Prostate gland (tissue), 2 donors: ENCODE measurements at places on chromosomes 12 and 14. TPM values are rescaled to one million over a fixed set of nuclear protein-coding genes. Genes with fewer than 3 reads are reported as not detected.

- DNase-seq = no peak
Measured at GRCh38 chr12:52049286-52049685, 2.0 kb upstream of the NR4A1 start.

The SLC41A2 gene
- total RNA-seq = 10.3 TPM

GRCh38 chr12:28024231-28024995, 51.9 kb upstream of the PTHLH start:
- DNase-seq = no peak

The LRRC74A gene
- 6.0 TPM for total RNA-seq

The LRCOL1 gene
- total RNA-seq = not detected

DNA sequence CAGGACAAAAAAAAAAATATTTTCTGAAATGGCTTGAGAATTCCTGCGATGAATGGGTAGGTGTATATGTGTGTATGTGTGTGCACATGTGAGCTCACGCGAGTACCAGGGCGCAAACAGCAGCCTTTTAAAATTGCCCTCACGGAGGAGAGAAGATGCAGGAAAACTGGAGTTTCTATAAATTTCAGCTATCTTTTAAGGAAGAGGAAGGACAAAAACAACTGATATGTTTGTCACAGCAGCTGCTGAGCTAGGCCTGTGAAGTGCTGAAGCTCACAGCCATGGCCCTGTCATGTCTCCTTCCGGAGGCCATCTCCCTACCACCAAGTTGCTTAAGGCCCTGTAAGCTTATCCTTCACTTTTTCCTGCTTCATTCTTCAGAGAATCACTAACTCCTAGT, 40.8 kb downstream of the DUSP16 start:
- DNase-seq = no peak

The REM2 gene
- total RNA-seq = 1.0 TPM

GRCh38 chr12:29066011-29066588, 83.0 kb upstream of the FAR2 start:
- no peak for DNase-seq

DNA sequence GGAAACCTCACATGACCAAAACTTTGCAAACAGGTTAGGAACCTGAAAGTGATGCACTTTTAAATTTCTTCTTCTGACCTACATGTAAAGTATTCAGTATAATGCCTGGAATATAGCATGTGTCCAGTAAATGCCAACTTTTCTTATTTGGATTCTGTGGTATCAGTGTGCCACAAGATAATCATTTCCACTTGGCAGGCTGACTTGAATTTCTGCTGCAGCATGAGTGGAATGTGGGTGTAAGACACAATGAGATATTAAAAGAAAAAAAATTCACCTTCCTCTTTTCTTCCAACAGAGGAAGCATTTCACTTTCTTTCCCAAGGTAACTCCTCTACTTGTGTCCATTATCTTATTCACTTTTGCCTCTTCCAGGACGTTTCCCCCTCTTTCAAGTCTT, 141.9 kb upstream of the PRKD1 start:
- no peak for DNase-seq

The FBXO34 gene
- 37.8 TPM for total RNA-seq

The HCAR2 gene
- 1.6 TPM for total RNA-seq

- no peak for DNase-seq
Measured at GRCh38 chr14:21408147-21408546, 24.3 kb upstream of the SUPT16H start.

The TC2N gene
- total RNA-seq = 75.8 TPM

GRCh38 chr14:68574906-68575305, 218.0 kb downstream of the ZFP36L1 start:
- no peak for DNase-seq

- no peak for DNase-seq
Measured at GRCh38 chr12:6356374-6356820, 14.5 kb upstream of the TNFRSF1A start.

The CACNA2D4 gene
- total RNA-seq = 9.4 TPM

- DNase-seq = no peak
Measured at GRCh38 chr14:50615056-50615455, 53.0 kb downstream of the SAV1 start.

- DNase-seq = no peak
Measured at GRCh38 chr14:37623971-37624370, 28.5 kb downstream of the TTC6 start.

GRCh38 chr12:67035121-67035520, 234.0 kb upstream of the CAND1 start:
- DNase-seq = no peak

- no peak for DNase-seq
Measured at GRCh38 chr12:5627053-5627630, 195.2 kb downstream of the NTF3 start.

GRCh38 chr12:14951851-14952250, 9.6 kb downstream of the ARHGDIB start:
- no peak for DNase-seq

GRCh38 chr14:59600211-59600945, 23.8 kb upstream of the CCDC175 start:
- no peak for DNase-seq

DNA sequence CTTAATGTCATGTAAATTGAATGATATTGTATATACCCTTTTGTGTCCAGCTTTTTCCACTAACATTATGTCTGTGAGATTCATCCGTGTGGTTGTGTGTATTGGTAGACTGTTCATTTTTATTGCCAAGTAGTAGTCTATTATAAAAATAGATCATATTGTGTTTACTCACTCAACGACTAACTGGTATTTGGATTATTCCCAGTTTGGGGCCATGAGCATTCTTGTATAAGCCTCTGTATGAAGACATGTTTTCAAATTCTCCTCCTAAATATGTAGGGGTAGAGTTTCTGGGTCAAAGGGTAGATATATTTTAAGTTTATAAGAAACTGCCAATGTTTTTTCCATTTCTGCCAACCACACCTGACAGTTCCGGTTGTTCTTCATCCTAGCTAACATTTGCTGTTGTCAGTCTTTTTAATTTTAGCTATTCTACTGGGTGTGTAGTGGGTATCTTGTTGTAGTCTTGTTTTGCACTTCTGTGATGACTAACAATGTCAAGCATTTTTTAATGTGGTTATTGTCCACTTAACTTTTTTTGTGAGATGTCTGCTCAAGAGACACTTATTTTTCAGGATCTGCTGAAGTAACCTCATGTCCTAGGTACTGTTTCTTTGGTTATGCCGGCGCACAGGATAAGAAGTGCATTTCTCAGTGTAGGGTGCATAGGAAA, 93.2 kb downstream of the DACT1 start:
- no peak for DNase-seq

The PRR4 gene
- total RNA-seq = 7.9 TPM

GRCh38 chr12:19015285-19015684, 114.2 kb upstream of the PLEKHA5 start:
- DNase-seq = no peak

- DNase-seq = no peak
Measured at GRCh38 chr12:78185109-78185508, 354.4 kb downstream of the NAV3 start.

GRCh38 chr14:47257013-47257412, 418.4 kb downstream of the MDGA2 start:
- DNase-seq = no peak

DNA sequence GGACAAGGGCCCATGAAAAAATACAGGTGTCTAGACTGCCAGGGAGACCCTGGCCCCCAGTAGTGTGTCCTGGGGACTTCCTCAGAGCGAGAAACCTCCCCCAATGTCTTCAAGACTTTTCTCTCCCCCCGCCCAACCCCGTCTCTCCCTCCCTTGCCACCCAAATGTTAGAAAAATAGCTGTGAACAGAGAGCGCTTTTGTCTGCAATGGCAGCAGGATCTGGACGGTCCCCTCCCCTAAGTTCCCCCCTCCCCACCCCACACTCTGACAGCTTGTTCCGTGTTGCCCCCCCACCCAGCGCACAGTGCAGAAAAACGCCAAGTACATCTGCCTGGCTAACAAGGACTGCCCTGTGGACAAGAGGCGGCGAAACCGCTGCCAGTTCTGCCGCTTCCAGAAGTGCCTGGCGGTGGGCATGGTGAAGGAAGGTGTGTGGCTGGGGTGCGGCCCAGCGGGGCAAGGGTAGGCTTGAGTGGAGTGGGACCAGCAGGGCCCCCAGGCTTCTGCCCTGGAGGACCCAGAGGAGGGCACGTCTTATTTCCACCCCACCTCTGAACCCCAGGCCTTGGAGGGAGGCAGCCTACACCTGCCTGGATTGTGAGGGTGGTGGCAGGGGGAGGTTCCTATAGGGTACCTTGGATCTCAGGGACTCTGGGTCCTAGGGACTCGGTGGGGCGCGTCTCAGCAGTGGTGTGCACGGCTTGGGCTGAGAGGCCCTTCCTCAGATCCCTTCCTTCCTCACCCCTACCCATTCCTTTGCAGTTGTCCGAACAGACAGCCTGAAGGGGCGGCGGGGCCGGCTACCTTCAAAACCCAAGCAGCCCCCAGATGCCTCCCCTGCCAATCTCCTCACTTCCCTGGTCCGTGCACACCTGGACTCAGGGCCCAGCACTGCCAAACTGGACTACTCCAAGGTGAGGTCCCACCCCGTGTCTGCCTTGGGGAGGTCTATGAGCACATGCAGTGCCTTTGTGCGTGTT, 4.8 kb downstream of the NR4A1 start:
- DNase-seq = no peak

- DNase-seq = no peak
Measured at GRCh38 chr14:99899578-99900178, 106.5 kb downstream of the EML1 start.

GRCh38 chr14:87255058-87255457, 737.9 kb downstream of the GALC start:
- DNase-seq = no peak

The RFX4 gene
- not detected for total RNA-seq

The DDHD1 gene
- total RNA-seq = 23.6 TPM

The GABARAPL1 gene
- 95.9 TPM for total RNA-seq

DNA sequence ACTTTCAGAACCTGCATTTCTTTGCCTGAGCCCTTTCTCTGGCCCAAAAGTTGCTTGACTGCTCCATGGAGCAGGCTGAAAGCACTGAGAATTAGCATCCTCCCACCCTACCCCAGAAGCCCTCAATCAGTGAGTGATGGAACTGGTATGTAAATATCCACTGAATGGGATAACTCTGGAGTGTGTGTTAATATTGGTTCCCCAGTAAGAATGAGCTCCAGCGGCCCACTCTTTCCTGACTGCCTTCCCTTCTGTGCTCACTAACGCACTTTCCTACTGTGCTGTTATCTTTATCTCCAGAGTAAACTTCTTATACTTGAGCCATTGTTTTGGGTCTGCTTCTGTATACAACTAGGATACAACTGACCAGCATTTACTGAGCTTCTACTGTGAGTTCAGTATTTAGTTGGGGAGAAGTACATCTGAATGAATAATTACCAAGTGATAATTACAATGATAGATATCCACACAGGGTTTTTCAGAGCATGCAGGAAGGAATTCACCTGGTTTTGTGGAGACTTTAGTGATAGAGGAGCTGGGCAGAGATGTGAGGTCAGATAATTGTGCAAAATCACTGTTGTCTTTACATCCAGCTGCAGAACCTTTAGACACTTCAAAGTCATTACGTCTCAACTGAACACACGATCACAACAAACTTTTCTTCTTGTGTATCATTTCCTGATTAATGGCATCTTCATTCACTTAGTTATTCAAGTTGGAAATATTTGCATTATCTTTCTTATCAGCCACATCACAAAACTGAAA, 149.2 kb upstream of the BTG1 start:
- DNase-seq = no peak

DNA sequence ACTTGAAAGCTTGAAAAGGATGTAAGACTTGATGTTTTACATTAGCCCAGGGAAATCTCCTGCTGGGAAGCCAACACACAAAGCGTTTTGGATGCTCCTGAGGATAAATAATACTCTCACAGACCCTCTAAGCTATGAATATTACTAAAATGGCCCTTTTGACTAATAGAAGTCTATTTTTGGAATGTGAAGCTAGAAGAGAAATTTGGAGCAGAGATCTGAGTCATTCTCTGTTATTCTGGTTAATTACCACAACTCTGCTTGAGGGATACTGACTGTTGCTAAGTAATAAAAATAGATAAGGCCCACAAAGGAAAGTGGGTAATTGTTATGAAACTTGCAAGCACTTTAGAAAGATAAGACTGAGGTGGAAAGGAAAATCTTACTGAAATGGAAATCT, 346.2 kb upstream of the STXBP6 start:
- DNase-seq = no peak

- DNase-seq = no peak
Measured at GRCh38 chr14:62143245-62143644, 381.0 kb downstream of the SNAPC1 start.

DNA sequence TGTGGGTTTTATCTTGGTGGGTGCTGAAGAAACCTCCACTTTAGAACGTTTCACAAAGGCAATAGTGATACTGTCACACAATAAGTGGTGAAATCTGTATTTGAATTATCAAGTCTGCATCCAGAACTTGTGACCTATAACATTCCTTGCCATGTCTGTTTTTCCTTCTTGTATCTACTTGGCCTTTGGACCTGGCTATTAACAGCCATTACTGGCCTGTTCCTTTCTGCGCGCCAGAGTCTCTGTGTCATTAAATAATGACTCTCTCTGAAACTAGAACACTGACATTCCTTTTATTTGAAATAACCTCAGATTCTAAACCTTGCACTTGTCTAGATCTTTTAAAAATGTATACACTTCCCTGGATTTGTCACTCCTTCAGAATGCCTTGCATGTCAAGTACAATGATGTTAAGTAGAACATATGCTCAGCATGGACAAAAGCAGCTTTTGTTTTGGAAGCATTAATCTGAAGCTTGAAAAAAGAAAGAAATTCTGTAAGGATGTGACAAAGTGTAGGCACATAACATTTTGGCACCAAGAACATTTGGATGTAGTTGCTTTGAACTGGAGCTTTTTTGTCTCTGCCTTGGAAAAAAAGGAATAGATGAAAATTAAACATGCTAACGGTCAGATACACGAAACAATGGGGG, 95.5 kb upstream of the RPL10L start:
- DNase-seq = no peak

The MMP17 gene
- 1.1 TPM for total RNA-seq

- DNase-seq = no peak
Measured at GRCh38 chr14:91996948-91997371, 42.9 kb downstream of the TRIP11 start.

DNA sequence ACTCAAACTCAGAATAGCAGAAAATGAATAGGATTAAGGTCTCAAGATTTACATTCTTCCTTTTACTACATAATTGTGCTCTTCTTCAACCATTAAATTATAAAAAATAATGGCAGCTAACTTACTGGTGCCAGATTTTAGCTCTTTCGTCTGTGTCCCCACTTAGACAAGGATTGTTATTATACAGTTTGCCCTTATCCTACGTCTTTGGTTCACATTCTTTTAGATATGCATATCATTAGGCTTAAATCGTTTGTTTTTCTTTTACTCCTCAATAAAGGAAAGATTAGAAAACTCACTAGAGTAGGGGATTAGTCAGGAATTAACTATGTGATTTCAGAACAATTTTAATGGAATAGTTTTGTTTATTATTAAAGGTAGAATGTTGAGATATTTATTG, 129.6 kb upstream of the GARIN2 start:
- no peak for DNase-seq

- no peak for DNase-seq
Measured at GRCh38 chr12:105451798-105452197, 121.3 kb downstream of the C12orf75 start.

The KLRB1 gene
- 0.14 TPM for total RNA-seq

- DNase-seq = no peak
Measured at GRCh38 chr14:59728304-59728703, 142.3 kb downstream of the RTN1 start.

The JAG2 gene
- total RNA-seq = 26.8 TPM
